ELR (cell line): ENCODE measurements at places on chromosomes 4 and X.

- DNase-seq, result no peak
These were observed 15.2 kb downstream of the USP11 start for GRCh38 chrX:47247999-47248320.

DNA sequence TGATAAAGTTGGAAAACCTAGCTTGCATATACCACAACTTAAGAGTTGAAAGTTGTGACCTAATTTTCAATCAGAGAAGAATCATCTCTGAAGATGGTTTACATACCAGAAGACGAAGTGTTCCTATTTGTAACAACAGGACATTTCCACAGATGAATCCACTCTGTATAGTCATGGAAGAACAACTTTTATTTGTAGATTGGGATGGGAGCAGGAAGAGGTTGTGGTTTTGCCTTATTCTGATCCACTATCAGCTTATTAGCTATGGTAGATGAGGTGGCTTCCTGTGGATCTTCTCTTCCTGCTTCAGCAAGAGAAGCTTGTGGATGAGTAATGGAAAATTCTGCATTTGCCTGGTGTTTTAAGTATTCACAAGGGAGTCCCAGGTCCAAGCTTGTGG is 18.6 kb upstream of the SUPT20HL1 start:
- peak; percentile 90 for DNase-seq

GRCh38 chr4:19583827-19584569 is 667.7 kb upstream of the SLIT2 start:
- DNase-seq, result no peak

DNA sequence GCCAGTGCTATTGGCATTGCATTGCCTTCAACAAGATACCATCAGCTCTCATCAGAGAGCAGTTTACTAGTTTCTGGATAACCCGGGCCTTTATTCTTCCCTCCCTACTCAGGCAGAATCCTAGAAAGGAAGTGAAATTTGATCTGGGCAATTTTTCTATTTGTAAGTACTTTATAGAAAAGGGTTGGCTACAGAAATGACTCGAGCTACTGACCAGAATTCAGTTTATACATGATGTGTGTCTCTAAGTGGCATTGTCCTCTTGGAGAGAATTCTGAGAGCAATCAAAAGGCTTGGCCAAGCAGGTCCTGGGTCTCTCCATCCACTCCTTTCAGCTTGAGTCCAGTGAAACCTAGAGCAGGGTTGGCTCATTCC is 192.7 kb upstream of the LEF1 start:
- DNase-seq, result no peak

- peak; percentile 9 for DNase-seq
These were observed 19.1 kb upstream of the DDX3X start for GRCh38 chrX:41314881-41315280.

GRCh38 chr4:72418458-72418857 is 150.6 kb downstream of the ADAMTS3 start:
- peak; percentile 27 for DNase-seq

DNA sequence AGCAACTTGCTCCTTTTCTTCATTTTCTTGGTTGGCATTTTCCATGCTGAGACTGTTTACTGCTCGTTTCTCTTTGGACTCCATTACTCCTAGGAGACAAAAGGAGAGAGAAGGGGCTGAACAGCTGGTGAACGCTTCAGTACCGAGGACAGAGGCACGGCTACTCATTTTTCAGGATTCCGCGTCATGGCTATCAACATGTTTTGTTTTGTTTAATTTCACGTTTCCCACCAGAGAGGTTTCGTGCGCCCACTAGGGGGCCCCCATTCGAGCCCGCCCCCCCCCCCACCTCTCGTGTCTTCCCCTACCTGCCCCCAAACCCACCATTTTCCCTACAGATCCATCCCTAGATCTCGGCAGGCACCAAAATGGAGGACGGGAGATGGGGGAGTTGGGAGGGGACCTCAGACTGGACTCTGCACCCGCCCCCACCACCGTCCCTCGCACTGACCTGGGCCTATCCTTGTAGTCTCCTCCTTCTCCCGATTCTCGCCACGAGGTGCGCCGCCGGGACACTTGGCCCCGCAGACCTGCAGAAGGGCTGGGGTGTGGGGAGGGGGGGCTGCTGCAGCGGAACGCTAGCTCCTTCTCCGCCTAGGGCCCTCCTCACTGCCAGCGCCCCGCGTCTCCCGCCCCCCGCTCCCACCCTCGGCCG is 653 bp downstream of the BEX1 start:
- peak; percentile 52 for DNase-seq

DNA sequence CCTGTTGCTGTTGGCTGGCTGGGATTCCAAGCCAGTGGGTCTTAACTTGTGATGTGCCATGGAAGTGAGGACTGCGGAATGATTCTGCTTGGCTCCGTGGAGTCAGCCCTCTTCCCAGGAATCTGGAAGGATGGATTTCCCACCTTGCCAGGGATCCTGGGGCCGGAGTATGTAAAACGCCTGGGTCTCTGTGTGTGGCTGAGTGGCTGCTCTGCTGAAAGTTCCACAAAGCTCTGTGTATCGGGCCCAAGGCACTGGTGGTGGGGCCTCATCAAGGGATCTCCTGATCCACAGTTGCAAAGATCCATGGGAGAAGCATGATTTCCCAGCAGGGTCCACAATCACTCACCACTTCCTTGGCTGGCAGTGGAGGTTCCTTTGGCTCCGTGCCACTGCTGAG is 24.1 kb upstream of the TMEM271 start:
- DNase-seq, result no peak

GRCh38 chr4:104559502-104559901 is 64.8 kb upstream of the CXXC4 start:
- no peak for DNase-seq
